ENCODE measurements at places on chromosomes 13 and 19.
A peak's percentile ranks its signal among the peaks of the same experiment; 100 is the strongest.

DNA sequence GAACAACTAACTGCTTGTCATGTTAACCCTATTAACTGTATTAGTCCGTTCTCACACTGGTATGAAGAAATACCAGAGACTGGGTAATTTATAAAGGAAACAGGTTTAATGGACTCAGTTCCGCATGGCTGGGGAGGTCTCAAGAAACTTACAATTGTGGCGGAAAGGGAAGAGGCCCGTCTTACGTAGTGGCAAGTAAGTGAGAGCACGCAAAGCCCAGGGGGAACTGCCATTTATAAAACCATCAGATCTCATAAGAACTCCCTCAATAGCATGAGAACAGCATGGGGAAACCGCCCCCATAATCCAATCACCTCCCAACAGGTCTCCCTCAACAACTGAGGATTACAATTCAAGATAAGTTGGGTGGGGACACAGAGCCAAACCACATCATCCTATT lies 34.7 kb downstream of the PHF11 start:
- no peak for DNase-seq

DNA sequence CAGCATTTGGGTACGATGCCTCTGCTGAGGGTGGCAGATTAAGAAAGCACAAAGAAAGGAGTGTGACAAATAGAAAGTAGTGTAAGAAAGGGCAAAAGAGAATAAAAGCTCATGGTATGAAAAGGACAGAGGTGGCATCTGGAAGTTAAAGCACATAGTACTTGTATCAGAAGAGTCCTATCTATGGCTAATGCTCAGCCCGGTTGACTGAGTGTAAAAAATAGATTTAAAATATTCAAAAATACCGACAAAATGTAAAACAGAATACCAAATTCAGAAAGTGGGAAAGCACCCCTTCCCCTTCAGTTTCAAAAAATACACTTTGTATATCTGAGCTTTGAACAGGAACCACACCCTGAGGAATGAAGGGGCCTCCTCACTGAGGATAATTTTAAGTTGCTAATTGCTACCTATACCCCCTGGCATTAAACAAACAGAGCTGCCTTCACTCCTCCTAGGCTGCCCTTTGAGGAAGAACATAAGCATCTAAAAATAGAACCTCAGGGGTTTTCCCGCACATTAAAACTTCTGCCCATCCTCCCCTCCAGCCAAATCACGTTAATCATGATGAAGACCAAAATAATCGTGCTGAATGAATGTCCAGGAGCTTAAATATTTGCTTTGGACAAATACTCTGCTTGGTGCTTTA lies 43.3 kb downstream of the DLEU7 start:
- no peak for DNase-seq

DNA sequence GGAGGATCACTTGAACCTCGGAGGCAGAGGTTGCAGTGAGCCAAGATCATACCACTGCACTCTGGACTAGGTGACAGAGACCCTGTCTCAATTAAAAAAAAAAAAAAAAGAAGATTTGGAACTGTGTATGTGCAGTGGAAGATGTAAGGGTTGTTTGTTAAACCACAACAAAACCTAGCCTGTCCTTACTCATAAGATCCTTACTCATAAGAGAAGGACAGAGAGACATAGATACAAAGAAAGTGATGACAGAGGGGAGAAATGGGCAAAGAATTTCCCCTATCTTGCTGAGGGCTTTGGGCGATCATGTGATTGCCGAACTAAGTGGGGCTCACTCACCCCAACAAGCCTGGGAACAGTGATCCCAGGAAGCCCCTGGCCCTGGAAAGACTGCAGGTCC lies 7.9 kb downstream of the ITPKC start:
- no peak for DNase-seq

GRCh38 chr19:15412832-15413231 lies 6.0 kb downstream of the AKAP8L start:
- no peak for DNase-seq

GRCh38 chr13:109751477-109751876 lies 34.9 kb downstream of the IRS2 start:
- no peak for DNase-seq

- DNase-seq, result no peak
Observed at GRCh38 chr19:8254286-8255001, 45.3 kb downstream of the CERS4 start.

DNA sequence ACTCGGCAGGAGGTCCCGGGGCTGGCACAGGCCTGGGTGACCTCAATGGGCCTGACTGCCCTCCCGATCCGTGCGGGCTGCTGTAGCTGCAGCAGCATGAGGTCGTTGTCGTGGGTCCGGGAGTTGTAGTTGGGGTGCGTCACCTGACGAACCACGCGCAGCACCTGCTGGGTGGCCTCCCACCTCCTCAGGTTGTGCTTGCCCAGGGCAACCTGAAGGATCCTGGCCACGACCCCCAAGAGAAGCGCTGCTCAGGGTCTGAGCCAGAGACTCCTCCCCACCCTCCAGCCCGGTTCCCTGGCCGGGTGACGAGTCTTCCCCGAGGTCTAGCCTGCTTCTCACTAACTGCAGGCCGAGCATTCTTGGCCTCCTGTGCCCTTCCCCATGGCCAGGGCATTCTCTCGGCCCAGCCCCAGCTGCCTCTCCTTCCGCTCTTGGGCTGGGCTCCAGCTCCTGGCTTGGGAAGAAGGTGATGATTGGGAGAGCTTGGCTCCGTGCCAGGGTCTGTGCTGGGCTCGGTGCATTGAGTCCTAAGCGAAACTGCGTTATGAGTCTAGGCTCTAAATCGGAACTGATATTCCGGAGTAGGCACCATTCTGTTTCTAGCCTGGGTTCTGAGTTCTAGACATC lies 3.1 kb downstream of the KLK14 start:
- DNase-seq, result no peak

- DNase-seq, result no peak
Observed at GRCh38 chr13:19181021-19181620, 503 bp downstream of the TUBA3C start.

DNA sequence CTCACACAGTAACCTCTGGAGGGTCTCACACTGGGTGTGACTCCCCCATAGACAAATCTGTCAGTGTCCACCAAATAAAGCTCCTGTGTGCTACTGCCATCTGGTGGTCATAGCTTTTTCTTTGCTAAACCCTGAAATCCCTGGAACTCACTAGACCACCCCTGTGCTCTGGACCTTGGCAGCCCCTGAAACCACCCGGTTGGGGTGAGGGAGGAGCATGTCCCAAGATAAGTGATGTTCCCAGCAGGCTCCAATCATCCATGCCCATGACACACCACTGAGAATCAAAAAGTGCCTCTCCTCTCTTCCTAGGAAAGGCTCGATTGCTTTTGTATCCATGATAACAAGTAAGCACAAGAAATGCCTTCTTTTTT lies 6.5 kb upstream of the HSD17B14 start:
- peak; percentile 66 for DNase-seq

DNA sequence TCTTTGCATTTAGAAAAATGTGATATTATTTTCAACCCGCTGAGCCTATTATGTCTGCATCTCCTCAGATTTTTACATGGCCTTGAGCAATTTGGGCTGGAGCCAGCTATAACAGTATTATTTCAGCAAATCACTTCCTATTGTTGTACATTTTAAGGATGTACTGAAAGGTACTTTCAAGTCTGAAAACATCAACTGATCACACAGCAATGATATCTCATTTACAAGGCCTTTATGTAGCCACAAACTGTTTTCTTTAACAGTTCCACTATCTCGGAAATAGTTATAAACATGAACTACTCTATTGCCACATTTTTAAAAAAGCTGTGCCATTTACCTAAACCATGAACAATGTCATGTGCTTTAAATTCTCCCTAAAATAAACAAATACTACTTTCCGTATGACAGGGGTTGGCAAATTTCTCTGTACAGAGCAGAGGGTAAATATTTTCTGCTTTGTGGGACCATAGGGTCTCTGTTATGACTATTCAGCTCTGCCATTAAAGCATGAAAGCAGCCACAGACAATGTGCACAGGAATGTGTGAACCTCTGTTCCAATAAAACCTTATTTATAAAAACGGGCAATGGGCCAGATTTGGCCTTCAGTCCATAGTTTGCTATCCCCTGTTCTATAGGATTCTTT lies 560.4 kb downstream of the GPC6 start:
- no peak for DNase-seq

DNA sequence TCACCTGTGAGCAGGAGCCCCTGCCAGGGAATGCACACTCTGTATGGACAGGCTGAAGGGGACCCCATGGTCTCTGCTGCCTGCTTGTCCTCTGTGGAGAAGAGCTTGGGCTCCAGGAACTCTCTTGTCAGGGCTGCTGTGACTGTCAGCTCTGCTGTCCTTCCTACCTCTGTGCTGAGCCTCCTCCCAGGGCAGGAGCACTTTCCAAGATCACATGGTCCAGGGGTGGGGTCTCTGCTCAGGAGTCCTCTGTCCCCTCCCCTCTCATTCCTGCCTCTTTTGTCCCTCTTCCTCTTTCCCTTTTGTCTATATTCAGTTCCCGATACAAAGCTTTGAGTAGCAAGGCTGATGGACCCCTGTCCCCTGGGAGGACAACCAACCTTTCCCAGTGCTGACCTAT lies at the start of gene CEACAM7:
Gene CEACAM7 (minus strand): TSS at position 173 of the 400 bp plus-strand sequence. CDS start 105 bp downstream, at position 68.
- no peak for DNase-seq

GRCh38 chr13:41763782-41764181 lies 197.1 kb downstream of the VWA8 start:
- no peak for DNase-seq

DNA sequence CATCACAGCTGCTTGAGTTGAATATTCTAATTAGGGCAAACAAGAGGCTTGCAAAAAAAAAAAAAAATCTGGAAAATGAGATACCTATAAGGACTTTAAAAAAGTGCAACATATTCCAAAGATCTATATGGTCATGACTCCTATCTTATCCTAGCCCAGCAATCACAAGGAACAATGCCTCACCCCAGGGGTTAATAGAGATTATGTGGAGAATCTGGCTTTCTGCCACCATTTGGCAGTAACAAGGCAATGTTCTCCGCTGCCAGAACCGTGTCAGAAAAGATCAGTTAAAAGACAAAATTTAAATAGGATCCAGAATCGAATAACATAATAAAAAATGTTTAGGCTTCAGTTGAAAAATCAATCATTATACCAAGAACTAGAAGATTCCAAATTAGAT lies 1643.2 kb upstream of the PRR20A start:
- DNase-seq, result no peak

DNA sequence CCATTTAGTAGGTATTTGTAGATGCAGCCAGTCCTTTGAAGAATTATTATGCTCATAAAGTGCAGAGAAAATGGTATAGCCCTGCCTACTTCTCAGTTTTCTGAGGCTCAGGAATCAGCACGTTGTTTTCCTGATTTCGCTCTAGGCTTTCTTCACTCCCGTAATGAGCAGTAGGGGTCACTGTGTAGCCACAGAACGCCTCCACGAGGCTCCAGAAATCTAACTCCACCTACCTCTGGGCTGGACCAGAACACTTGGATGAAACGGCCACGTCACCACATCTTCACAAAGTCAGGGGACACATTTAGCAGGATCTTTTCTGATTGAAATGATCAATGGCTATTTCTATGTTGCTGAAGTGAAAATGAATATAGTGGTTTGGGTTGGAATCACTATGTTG lies 49.8 kb upstream of the GTF3A start:
- peak; percentile 84 for DNase-seq

GRCh38 chr19:40614622-40615411 lies 13.6 kb downstream of the LTBP4 start:
- DNase-seq, result peak; percentile 53

GRCh38 chr13:40330950-40331349 lies 335.5 kb downstream of the FOXO1 start:
- DNase-seq, result no peak

GRCh38 chr19:49103331-49104085 lies 10.7 kb upstream of the LIN7B start:
- DNase-seq, result no peak

GRCh38 chr13:52652196-52652979 lies at the start of gene SUGT1:
Gene SUGT1 (plus strand): TSS chr13:52652836. CDS start chr13:52652921, 85 bp downstream.
- peak; percentile 96 for DNase-seq

- DNase-seq, result no peak
Observed at GRCh38 chr13:75137911-75138571, 343.9 kb downstream of the TBC1D4 start.

GRCh38 chr13:66219506-66219905 lies 1010.6 kb downstream of the PCDH9 start:
- DNase-seq, result no peak

DNA sequence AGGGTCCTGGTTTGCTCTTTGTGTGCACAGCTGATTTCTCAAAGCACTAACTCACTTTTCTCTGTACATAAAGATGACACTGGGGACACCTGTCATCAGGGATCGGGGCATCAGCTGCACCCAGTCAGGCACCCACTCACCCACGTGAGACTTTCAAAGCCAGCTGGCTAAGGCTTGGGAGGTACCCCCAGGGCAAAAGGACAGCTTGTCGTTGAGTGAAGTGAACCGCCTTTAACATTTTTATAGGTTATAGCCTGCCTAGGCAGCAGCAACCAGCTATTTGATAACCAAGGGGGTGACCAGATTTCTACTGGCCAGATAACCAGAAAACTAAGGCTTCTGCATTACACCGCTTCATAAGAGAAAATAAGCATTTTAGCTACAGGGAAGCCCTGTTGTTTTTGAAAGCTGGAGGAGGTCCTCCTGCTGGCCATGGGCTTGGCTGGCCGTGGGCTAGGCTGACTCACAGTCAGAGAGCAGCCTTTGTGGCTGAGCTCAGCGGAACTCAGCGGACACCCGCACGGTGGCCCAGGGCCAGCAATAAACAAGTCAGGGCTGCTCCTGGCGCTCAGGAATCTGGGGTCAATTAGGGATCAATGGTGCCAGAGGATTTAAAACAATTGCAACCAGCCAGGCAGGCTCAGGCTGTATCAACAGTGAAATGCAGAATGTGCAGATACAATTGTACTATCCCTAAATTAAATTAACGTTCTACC lies 57.1 kb downstream of the ALOX5AP start:
- DNase-seq, result peak; percentile 42

GRCh38 chr13:94061301-94061700 lies 418.2 kb downstream of the DCT start:
- no peak for DNase-seq

GRCh38 chr19:44794610-44795009 lies 14.3 kb upstream of the BCAM start:
- no peak for DNase-seq

DNA sequence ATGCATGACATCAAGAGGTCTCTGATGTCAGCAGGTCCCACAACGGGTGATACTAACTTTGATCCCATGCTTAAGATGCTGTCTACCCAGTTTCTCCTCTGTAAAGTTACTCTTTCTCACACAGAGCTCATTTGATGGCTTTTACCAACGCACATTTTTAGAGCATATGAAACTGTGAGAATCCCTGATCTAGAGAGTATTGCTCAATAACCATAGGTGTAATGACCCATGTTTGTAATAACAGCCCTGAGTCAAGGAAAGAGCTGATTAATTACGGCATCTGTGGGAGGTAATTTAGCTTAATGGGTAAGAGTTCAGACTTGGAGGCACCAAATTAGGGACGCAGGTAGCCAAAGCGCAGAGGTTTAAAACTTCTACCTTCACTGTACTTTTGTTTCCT lies 18.0 kb upstream of the IZUMO2 start:
- no peak for DNase-seq

DNA sequence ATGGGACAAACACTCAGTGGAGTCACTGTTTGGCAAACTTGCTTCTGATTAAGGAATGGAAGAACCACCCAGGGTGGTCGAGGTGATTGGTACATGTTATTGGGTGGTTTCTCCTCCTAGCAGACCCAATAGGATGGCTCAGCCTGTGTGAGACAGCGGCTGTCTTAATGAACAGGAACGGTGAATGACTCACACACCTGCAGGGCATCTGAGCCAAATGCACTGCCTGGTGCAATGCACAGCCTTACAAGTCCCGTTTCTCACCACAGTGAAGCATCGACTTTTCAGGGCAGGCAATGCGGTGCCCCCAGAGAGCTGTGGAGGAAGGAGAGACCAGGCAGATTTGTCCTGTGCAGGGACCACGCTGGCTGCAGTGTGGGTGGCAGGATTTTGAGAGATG lies 238.5 kb downstream of the FGF9 start:
- no peak for DNase-seq
